ENCODE measurements at places on chromosomes 4 and X.

DNA sequence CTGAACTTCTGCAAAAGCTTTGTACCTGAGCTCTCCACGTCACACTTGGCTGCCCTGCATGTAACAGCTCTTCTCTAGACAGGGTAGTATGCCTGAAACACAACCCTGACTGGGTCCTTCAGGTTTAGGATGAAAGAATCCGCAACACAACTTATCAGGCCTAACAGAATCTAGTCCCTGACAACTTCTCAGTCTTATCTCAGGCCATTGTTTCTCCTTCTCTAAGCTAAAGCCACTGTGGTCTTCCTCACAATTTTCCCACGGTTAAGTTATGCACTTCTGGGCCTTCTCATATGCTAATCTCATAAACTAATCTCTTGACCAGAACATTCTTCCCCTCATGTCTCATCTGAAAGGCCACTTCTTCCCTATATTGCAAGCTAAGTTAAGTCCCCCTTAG, 10.8 kb upstream of the TMPRSS11B start:
- H3K27me3 ChIP-seq = no peaks in the 10 kb centered on the region
- no peak overlapping the region for H3K4me3 ChIP-seq
- H3K27ac ChIP-seq = no peak overlapping the region
- no peaks in the 10 kb centered on the region for H3K4me1 ChIP-seq
- no peaks in the 10 kb centered on the region for H3K36me3 ChIP-seq

DNA sequence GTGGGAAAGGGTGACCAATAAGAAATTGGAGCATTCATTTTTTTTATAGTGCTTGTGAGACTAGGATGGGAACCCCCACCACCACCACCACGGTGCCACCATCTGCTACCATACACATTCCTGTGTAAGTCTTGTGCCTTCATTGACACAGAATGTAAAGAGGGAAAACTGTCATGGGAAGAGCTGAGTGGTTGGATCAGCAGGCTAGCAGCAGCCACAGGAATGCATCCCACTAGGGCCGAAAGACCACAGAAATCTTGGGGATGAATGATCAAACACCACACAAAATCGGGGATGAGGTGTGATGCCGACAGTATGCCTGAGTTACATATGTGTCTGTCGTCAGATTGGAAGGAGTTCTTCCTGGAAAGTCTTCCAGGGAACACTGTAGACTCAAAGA, 69.2 kb downstream of the SRPX start:
- no peak for DNase-seq

- H3K4me1 ChIP-seq = no peaks in the 10 kb centered on the region
- no peaks in the 10 kb centered on the region for H3K36me3 ChIP-seq
- no peak overlapping the region for H3K4me3 ChIP-seq
- H3K27ac ChIP-seq = no peak overlapping the region
- no peak for DNase-seq
- H3K27me3 ChIP-seq = no peaks in the 10 kb centered on the region
Measured at GRCh38 chrX:12819222-12819621, 28.0 kb downstream of the PRPS2 start.

DNA sequence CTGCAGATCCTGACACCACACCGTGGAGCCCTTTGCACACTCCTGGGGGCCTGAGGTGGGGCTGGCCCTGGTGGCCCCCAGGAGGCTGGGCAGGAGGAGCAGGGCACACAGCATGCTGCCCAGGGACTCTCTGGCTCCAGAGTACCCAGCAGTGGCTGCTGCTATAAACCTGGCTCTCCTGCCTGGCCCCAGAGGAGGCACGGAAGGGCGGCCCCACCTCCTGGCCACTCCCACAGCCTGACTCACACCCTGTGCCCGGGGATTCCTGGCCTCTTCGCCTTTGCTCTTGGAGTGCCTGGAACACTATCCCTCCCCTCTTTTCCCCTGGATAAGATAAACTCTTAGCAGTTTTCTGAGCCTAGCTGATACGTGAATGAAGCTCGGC, at the start of gene PSAPL1:
Gene PSAPL1, minus strand, starts transcription at position 165 of the 385 bp plus-strand sequence. Its CDS starts 51 bp downstream, at position 114.
- H3K4me1 ChIP-seq = no peaks in the 10 kb centered on the region
- no peak within 1 kb of the TSS for H3K27ac ChIP-seq
- DNase-seq = no peak

GRCh38 chr4:175048111-175048784, 130.1 kb downstream of the ADAM29 start:
- no peaks in the 10 kb centered on the region for H3K4me1 ChIP-seq
- DNase-seq = no peak
- no peak overlapping the region for H3K4me3 ChIP-seq

DNA sequence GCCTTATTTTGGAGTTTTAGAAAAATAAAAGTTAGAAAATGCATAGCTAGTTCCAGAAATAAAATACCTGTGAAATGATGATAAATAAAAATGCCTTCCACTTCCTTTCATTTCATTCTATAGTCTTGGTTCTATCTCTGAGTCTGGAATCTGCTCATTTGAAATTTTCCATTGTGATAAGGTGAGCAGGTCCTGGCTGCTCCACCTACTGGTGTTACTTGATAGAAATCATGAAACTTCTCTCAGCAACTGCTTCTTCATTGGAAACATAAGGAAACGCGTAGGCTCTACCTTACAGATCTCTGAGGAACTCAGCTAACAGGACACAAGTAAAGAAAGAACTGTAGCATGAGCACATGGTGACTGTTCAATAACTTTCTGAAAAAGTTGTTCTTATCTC, 141.8 kb downstream of the DCHS2 start:
- no peak overlapping the region for H3K4me3 ChIP-seq
- H3K27me3 ChIP-seq = no peaks in the 10 kb centered on the region
- no peaks in the 10 kb centered on the region for H3K4me1 ChIP-seq
- H3K27ac ChIP-seq = no peak overlapping the region

DNA sequence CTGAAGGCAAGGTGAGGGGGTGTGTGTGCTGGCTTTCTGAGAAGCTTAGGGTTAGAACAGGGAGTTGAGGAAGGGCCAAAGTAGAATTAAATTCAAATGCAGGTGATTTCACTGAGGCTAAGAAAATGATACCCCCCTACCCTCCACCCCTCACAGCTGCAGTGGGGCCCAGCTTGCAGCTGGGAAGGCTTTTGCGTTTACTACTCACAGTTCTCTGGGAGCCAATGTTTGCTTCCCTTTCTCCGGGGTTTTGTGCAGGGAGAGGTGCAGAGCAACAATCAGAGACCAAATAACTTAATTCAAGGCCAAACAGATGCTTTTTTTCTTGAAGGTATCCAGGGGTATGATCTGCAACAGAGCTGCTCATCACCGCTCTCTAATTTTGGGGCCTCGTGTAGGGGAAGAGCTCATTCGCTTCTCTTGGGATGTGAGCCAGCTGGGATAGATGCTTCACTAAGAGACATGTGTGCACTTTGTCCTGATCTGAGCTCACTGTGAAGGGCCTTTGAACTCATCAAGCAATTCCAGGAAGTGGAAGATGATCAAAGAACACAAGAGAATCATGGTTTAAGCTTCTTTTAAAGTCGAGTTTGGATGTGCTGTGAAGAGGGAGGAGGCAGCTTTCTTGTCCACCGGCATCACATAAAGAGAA, 122.7 kb upstream of the C1GALT1C1 start:
- peak; percentile 17 for DNase-seq
- H3K27me3 ChIP-seq = no peaks in the 10 kb centered on the region
- H3K4me1 ChIP-seq = no peaks in the 10 kb centered on the region
- H3K4me3 ChIP-seq = no peak overlapping the region
- no peaks in the 10 kb centered on the region for H3K36me3 ChIP-seq
- no peak overlapping the region for H3K27ac ChIP-seq

- H3K36me3 ChIP-seq = no peaks in the 10 kb centered on the region
- no peak for DNase-seq
- peak overlapping the region; percentile 66 for H3K27ac ChIP-seq
- H3K4me3 ChIP-seq = no peak overlapping the region
- H3K27me3 ChIP-seq = no peaks in the 10 kb centered on the region
- H3K4me1 ChIP-seq = no peaks in the 10 kb centered on the region
Measured at GRCh38 chrX:72621625-72622485, 49.2 kb upstream of the HDAC8 start.

GRCh38 chr4:148203056-148203898, 238.9 kb downstream of the NR3C2 start:
- no peak overlapping the region for H3K4me3 ChIP-seq
- H3K27ac ChIP-seq = no peak overlapping the region
- H3K36me3 ChIP-seq = no peaks in the 10 kb centered on the region

- H3K4me1 ChIP-seq = no peaks in the 10 kb centered on the region
- no peak overlapping the region for H3K27ac ChIP-seq
- no peak for DNase-seq
- no peaks in the 10 kb centered on the region for H3K27me3 ChIP-seq
- no peaks in the 10 kb centered on the region for H3K36me3 ChIP-seq
Measured at GRCh38 chrX:103098488-103098887, 5.5 kb upstream of the NXF3 start.

- H3K36me3 ChIP-seq = no peaks in the 10 kb centered on the region
- no peak overlapping the region for H3K4me3 ChIP-seq
- no peaks in the 10 kb centered on the region for H3K27me3 ChIP-seq
- no peaks in the 10 kb centered on the region for H3K4me1 ChIP-seq
- no peak overlapping the region for H3K27ac ChIP-seq
- no peak for DNase-seq
Measured at GRCh38 chr4:180665994-180666824, 1577.0 kb upstream of the TENM3 start.

DNA sequence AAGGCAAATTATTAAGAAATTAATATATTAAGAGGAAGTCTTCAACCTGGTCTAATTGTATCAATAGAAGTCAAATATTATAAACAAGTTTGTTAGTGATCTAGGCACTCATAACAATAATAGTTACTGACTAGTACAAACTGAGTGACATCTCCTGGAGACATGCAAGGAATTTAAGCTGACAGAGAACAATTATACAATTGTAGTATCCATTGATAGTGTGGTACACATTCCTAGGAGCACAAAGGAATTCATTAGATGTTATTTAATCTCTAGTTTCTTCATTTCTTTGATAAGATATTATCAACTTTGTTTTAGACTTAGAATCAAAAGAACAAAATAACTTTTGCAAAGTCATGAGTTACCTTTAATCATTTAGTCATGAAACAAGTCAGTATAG, 1048.6 kb downstream of the PCDH7 start:
- H3K27ac ChIP-seq = no peak overlapping the region
- no peaks in the 10 kb centered on the region for H3K27me3 ChIP-seq
- H3K36me3 ChIP-seq = no peaks in the 10 kb centered on the region
- H3K4me1 ChIP-seq = no peaks in the 10 kb centered on the region

DNA sequence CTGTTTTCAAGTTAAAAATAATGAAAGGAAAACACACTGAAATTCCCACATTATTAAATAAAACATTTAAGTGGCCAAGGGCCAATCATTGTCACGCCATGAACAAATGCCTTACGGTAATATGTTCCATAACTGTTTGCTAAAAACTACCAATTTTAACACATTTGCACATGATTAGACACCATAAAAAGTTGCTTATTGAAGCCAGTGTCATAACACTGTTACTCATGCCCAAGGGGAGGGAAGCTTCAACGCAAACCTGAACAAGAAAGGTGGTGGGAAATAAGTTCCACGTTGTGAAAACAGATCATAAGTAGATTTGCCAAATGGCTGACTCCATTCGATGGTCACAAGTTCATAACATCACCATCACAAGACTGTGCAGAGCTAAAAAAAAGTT, 739.3 kb upstream of the FAM241A start:
- H3K4me3 ChIP-seq = no peak overlapping the region
- H3K36me3 ChIP-seq = no peaks in the 10 kb centered on the region
- no peak for DNase-seq
- no peaks in the 10 kb centered on the region for H3K27me3 ChIP-seq
- H3K4me1 ChIP-seq = no peaks in the 10 kb centered on the region
- no peak overlapping the region for H3K27ac ChIP-seq

GRCh38 chr4:185895351-185895750, 83.4 kb upstream of the SORBS2 start:
- no peak overlapping the region for H3K4me3 ChIP-seq
- H3K27me3 ChIP-seq = no peaks in the 10 kb centered on the region
- H3K4me1 ChIP-seq = no peaks in the 10 kb centered on the region
- no peaks in the 10 kb centered on the region for H3K36me3 ChIP-seq

DNA sequence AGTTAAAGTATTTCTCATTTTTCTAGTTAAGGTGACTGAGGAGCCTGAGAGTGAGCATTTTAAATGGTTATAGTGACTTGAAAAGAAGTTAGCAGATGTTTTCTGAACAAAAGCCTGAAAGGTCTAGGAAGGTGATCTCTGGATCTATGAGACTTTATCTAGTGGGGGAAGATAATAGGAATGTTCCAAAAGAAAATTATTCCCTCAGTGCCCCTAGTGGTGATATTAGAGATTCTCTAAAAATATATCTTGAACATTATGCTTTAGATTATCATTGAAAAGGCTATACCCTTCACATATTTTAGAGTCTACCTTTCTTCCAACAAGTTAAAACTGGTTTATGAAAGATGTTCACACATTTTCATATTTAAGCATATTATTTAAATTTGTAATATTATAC, 69.0 kb upstream of the SPANXN1 start:
- H3K4me1 ChIP-seq = no peaks in the 10 kb centered on the region
- no peak overlapping the region for H3K27ac ChIP-seq
- H3K4me3 ChIP-seq = no peak overlapping the region
- H3K27me3 ChIP-seq = no peaks in the 10 kb centered on the region
- no peaks in the 10 kb centered on the region for H3K36me3 ChIP-seq
- DNase-seq = no peak
